ENCODE measurements at places on chromosomes 12 and 14.

- no peak for DNase-seq
Observed at GRCh38 chr14:88201851-88202250, 121.2 kb downstream of the KCNK10 start.

GRCh38 chr12:4947253-4947652 lies 37.5 kb downstream of the KCNA1 start:
- DNase-seq, result no peak

DNA sequence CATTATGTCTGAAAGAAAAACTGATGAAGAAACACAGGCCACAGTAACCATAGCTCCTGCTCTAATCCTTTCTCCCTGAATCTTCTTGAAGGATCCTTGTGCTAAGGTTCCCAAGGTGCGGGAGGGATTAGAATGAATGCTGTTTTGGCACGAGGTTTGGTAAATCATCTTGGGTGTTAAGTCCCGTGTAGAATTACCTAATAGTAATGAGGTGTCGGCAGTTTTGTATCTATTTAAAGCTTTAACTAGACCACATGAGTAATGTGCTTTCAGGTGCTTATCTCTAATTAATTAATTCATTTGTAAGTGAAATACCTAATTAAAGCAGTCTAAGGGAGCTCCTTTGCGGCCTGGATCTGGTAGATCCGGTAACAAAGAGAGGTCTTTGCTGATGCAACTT lies 53.9 kb downstream of the GNG2 start:
- DNase-seq, result no peak

DNA sequence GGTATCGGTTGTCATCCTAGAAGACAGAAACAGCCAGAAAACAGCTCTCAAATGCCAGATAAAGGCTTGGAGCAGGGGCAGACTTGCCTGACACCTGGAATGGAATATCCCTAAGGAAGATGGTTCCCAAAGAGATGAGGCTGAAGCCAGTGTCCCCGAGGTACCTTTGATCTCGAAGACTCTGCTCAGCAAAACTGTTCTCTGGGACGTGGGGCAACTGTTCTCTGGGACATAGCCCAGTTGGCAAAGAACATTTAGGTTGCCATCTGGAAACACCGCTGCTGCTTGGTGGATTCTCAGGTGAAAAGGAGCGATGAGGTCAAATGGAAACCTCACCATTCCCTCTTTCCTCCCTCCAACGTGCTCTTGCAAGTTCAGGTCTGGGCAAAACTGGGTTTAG lies 27.9 kb upstream of the FBXO21 start:
- DNase-seq, result no peak

DNA sequence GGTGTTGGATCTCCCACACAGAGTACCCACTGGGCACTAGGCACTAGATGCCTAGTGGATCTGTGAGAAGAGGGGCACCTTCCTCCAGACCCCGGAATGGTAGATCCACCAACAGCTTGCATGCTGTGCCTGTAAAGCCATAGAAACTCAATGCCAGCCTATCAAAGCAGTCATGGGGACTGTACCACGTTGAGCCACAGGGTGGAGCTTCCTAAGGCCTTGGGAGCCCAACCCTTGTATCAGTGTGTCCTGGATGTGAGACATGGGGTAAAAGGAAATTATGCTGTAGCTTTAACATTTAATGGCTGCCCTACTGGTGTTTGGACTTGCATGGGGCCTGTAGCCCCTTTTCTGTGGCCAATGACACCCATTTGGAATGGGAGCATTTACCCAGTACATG lies 1024.9 kb downstream of the TMEM121 start:
- no peak for DNase-seq

DNA sequence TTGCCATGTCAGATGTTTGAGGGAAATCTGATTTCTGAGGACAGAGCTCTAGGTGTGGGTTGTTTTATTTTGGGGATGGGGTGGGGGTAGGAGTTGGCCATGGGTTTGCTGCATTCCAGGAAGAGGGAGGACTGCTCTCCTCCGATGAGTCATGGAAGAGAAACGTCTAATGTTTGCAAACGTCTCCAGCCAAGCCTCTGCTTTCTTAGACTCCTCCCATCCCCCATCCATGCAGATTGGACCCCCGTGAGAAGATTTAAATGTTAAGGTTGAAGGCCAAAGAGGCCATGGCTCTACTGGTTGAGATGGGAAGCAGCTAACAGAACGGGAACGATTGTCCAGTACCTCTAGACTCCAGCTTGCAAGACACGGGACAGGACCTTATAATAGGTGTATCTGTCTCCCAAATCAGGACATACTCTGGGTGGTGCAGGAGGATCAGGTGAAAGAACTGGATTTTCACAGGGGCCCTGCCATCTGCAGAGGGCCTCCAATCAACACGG lies 11.4 kb upstream of the ATP2A2 start:
- peak; percentile 81 for DNase-seq

DNA sequence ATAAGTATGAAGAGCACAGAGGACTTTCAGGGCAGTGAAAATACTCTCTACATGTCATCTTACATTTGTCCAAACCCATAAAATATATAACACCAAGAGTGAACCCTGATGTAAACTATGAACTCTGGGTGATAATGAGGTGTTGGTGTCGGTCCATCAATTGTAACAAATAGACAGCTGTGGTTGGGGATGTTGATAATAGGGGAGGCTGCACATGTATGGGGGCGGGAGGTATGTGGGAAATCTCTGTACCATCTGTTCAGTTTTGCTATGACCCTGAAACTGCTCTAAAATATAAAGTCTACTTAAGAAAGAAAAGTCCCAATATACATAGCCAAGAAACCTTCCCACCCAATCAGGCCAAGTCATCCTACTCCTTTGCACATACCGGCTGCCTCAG lies 88.5 kb downstream of the GPR135 start:
- DNase-seq, result no peak

DNA sequence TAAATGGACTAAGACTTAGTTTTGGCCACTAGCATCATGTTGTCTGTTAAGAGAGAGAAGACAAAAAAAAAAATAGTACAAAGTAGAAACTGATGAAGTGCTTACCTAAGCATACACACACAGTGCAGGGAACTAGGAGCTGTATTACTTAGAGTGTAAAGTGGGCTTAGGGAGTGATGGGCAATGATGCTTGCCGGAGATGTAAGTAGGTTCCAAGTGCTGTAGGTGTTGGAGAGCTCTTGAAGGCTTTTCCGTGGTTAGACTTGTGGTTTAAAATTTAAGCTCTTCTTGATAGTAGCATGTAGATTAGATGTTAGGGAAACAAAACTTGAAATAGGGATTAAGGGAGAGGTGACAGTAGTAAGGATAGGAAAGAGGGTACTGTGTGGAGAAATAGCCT lies 34.7 kb downstream of the MIA2 start:
- DNase-seq, result no peak

- DNase-seq, result no peak
Observed at GRCh38 chr12:122669397-122670070, 33.6 kb downstream of the HCAR2 start.

GRCh38 chr14:77717608-77718305 lies 9.9 kb downstream of the SLIRP start:
- no peak for DNase-seq

- DNase-seq, result no peak
Observed at GRCh38 chr12:10211101-10211939, 1.4 kb upstream of the GABARAPL1 start.

DNA sequence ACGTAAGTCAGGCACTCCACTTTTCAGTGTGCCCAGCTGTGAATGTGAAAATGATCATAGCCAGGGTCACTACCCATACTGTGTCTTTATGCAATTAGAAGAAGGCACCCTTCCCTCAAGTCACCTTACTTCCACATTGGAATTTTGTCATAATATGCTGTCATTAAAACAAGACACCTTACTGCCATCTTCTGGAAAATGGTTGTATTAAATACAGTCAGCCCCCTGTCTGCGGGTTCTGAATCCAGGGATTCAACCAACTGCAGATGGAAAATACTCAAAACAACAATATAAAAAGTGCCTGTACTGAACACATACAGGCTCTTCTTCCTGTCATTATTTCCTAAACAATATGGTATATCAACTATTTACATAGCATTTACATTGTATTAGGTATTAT lies 70.2 kb upstream of the TBX5 start:
- no peak for DNase-seq

DNA sequence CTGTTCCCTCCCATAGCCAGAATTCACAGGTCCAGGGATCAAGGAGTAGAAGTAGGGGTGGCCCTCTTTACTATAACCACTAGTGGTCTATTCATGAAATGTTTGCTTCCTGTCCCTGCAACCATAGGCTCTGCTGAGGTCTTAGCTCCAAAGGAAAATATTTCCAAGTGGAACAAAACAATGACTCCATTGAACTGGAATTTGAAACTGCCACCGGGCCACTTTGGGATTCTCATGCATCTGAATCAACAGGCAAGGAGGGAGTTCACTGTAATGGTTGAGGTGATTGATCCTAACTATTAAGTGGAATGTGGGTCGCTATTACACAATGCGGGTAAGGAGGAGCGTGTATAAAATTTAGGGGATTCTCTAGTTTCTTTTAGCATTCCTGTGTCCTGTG lies 197.0 kb downstream of the ETNK1 start:
- DNase-seq, result no peak

DNA sequence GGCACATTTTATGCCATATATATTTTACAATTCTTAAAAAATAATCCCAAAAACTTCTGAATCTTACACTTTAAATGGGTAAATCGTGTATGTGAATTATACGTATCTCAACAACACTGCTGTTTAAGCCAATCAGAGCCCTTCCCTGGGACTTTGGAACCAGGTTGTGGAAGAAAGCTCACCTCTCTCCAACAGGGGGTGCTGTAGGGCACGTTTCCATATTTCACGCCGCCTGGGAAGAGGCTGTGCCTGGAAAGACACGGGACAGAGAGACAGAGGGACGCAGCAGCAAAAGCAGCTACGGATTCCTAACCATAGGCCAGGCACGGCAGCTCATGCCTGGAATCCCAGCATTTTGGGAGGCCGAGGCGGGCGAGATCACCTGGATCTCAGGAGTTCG lies 29.4 kb upstream of the FBRSL1 start:
- no peak for DNase-seq

GRCh38 chr12:10305411-10305810 lies 2.3 kb upstream of the KLRD1 start:
- no peak for DNase-seq

- DNase-seq, result no peak
Observed at GRCh38 chr12:20194171-20194570, 174.2 kb upstream of the PDE3A start.

GRCh38 chr12:109795023-109795422 lies 38.2 kb downstream of the TRPV4 start:
- DNase-seq, result no peak

DNA sequence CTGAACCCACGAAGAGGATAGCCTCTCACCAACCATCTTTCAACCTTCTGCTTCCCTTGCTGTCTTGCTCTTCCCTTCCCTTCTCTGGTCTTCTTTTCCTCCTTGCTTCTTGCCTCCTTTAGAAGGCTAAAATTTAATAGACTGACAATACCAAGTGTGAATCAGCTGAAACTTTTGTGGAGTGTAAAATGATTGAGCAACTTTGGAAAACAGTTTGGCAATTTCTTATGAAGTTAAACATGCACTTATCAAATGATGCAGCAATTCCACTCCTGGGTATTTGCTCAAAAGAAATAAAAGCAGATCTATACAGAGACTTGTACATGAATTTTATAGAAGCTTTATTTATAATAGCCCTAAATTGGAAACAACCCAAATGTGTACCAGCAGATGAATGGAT lies 3.3 kb upstream of the KRT86 start:
- DNase-seq, result no peak

DNA sequence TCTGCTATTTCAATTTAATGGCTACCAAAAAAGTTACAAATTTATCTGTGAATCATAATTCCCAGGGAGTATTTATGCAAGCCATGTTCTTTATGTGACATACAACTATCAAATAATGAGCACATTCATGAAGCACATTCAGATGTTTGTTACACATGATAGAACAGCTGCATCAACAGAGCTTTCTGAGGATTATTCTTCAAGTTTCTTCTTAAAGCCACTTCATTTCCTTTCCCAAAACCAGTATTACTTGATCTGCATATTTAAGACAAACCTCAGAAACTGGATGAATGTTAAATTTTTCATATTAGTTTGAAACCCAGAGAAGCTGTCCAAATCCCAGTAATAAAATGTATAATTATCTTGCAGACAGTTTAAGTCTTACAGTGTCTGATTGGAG lies 73.6 kb upstream of the SOX5 start:
- DNase-seq, result no peak

DNA sequence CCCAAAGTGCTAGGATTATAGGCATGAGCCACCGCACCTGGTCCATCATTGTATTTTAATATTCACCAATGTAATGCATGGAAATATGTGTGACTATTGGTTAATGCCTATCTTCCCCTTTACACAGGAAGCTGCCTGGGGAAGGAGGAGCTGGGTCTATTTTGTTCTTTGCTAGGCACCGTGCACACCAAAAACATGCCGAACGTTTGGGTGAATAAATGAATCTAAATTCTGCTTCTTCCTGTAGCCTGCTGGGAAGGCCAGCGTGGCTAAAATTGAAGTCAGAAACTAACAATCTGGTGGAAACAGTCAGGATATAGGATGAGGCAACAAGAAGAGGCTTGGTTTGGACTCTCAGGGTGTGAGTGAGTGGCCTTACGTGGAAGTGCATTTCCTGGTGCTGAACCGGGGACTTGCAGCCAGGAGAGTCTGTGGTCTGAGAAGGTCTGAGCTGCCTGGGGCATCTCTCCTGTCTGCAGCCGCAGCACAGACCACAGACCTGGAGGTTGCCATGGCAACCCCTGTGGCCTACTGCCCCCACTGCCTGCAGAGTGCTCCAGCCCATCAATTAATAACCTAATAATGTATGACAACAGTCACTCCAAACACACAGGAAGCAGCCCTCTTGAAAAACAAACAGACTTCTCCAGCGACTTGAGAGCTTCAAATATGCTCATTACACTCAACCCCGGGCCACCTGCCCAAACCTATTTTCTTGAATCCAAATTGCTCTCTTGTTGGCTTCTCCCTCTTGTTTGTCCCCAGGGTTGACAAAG lies 5.5 kb upstream of the GPR68 start:
- no peak for DNase-seq

DNA sequence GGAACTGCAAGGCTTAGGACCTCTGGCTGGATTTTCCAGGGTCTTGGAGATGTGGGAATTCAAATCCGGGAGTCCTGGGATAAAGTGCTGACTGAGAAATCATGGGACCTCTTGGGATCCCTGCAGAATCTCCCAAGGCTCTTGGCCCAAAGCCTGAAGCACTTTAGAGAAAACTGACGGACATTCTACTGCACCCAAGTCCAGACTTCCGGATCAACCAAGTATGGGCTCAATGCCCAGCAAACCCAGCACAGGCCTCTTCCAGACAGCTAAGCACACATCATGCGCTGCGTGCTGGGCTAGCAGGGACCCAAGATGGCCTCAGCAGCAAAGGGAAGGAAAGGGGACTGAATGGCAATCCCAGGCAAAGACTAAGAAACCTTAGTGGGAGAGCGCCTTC lies 85.0 kb downstream of the ACTN1 start:
- no peak for DNase-seq

DNA sequence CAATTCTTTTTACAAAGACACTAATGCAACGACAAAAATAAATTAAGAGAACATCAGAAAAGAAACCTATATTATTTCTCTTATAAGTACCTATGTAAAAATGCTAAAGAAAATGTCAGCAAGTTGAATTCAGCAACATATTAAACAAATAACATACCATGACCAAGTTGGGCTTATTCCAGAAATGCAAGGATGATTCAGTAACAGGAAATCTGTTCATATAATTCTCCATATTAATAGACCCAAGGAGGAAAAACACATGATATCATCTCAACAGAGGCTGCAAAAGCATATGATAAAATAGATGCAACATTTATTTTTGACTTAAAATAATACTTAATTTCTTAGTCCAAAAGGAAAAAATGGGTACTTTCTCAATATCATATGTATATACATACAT lies 25.1 kb upstream of the GPHB5 start:
- DNase-seq, result peak; percentile 33
